Myocyte (in vitro differentiated cells): ENCODE measurements at places on chromosomes 12 and 14.

- DNase-seq: no peak
Observed at GRCh38 chr12:57817261-57817989, 1.1 kb downstream of the AVIL start.

- DNase-seq: peak; percentile 76
Observed at GRCh38 chr12:9064201-9064814, 51.4 kb downstream of the A2M start.

DNA sequence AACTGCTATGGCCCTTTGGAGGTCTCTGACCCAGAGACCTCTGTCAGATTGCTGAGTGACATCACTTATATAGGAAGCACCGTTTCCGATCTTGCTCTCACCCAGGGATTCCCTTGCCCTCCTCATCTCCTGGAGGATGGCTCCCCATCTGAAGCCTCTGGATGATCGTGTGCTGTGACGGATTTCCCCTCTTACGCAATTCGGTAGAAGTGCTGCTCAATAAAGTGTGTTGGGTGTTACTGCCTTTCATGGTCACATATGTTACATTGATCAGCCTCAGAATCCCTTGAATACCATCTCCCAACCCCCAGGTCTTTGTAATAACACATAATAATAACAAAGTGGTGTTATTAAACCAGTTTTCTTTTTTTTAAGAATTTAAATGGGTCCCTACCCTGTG lies 107.3 kb upstream of the CLEC14A start:
- no peak for DNase-seq

DNA sequence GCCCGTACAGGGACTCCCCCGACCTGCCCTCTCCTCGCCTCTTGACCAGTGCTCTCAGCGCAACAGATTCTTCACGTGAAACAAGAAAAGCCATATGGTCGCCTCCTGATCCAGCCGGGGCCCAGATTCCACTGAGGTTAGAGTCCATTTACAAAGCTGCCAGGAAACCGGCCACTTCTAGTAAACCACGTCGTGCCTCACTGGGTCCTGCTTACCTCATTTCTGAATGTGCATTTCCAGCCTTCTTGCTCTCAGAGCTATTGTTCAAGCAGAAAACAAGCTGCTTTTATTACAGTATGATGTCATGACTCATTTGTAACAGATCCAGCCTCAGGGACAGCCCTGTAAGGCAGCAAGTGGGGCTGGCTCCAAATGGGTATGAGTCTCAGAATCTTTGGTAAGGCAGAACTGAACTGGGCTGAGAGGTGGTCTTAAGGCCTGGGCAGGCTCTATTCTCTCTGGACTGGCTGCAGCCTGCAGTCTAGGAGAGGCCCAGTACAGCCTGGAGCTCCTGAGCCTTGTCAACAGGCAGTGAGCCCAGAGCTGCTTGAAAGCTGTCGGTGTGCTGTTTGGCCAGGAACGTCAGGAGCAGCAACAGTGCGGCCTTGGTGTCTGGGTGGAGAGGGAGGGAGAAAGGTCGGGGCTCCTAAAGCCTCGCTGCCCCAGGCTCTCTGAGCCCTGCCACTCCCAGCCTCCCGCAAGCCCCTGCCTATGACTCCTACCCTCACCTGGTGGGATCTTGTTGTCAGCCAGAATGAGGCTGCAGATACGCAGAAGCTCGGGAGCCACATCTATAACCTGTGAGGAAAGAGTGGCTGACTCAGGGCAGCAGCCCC lies 8.3 kb downstream of the REC8 start:
- peak; percentile 78 for DNase-seq

DNA sequence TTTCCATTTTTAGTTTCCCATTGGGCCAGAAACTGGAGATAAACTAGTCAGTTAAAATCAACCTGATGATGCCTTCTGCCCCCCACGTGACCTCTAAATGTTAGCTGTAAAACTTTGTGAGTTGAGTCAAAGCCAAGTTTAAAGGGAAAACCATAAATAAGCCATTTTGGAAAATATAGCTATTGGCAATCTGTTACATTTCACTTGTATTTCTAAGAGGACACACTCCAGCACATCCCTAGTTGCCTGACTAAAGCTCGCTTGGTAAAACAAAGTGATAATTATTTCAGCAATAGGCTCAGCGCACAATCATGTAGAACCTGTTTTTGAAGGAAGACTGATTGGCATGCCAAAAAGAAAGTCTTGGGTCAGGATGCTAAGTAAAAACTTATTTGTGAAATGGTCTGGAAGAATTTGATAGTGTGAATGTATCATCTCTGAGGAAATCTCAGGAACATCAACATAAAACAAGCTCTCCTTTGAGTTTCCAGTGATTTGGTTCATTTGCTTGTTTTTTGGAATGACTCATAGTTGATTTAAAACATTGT lies 49.2 kb upstream of the AEBP2 start:
- no peak for DNase-seq

DNA sequence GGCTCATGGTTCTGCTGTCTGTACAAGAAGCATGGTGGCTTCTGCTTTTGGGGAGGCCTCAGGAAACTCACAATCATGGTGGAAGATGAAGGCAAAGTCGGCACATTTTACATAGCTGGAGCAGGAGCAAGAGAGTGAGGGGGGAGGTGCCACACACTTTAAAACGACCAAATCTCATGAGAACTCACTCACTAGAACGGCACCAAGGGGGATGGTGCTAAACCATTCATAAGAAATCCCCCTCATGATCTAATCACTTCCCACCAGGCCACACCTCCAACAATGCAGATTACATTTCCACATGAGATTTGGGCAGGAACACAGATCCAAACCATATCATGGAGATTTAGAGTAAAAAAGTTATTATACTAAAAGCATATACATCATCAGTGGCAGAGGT lies 13.6 kb upstream of the LEMD3 start:
- DNase-seq: no peak

DNA sequence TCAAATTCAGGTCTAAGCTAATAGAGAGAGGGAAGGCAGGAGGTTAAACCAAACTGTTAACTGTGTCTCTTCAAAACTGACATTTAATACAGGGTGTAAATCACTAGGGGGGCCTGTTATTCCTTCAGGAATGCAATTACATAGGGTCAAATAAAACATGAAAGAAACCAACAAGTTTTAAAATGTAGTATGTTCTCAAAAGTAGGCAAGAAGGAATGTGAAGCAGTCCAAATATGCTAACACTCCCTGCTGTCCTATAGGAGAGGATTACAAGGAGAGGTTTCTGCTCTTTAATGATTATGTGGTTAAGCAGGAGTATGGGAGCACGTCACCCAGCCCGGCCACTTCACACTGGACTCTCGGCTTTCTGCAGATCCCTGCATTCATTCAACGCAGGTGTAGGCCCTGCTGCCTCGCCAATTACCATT lies 42.5 kb upstream of the BMP4 start:
- peak; percentile 28 for DNase-seq

DNA sequence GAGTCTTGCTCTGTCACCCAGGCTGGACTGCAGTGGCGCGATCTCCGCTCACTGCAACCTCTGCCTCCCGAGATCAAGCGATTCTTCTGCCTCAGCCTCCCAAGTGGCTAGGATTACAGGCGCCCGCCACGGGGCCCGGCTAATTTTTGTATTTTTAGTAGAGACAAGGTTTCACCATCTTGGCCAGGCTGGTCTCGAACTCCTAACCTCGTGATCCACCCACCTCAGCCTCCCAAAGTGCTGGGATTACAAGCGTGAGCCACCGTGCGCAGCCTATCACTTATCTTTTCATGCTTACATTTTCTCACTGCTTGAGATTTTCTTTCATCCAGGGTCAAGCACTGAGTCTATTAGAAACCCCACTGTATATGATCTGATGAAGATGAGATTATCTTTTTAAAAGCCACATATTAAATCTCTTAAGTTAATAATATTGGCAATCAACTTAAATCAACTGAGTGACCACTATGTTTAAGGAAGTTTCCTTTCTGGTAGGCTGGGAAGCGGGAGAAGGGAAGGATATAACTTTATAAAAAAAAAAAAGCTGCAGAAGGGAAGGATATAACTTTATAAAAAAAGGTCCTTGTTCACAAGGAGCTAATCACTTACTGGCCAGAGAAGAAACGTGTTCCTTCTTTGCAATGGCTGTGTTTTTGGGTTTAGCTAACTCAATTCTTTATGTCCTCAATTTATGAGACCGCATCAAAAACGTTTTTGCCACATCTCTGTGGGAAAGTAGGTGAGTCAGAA lies 1.3 kb upstream of the MDM2 start:
- no peak for DNase-seq

- DNase-seq: peak; percentile 89
Observed at GRCh38 chr12:62866451-62867082, 68.4 kb downstream of the PPM1H start.

- DNase-seq: no peak
Observed at GRCh38 chr14:25658988-25659387, 609.0 kb upstream of the STXBP6 start.

DNA sequence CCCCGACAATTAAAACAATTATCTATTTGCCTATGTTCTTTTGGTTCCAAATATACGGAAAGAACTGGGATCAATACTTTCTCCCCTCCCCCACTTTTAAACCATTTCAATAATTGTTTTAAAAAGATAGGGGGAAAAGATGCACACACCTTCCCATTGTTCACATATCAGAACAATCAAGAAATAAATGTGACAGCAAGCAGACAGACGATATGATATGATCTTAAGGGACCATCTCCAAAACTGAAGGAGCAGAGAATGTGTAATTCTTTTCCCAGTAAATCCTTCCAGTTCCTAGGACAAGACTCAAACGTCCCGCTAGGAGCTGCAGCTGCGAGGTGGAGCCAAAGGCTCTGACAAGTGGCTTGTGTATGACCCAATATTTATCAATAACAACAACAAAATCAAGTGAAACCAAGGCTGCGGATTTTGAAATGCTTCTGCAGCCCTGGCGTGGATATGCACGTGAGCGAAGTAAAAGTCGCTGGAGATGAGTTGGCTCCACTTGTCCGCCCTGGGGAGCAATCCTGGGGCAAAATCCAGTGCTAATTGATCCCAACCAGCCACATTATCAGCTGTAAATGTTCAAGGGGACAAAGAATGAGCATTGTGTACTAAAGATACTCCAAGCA lies 8.2 kb upstream of the FOXG1 start:
- no peak for DNase-seq

GRCh38 chr12:106135781-106136180 lies 3.0 kb downstream of the NUAK1 start:
- DNase-seq: no peak

- no peak for DNase-seq
Observed at GRCh38 chr12:76318773-76319594, 29.2 kb downstream of the BBS10 start.

- no peak for DNase-seq
Observed at GRCh38 chr14:63647696-63648410, 6.2 kb upstream of the WDR89 start.

DNA sequence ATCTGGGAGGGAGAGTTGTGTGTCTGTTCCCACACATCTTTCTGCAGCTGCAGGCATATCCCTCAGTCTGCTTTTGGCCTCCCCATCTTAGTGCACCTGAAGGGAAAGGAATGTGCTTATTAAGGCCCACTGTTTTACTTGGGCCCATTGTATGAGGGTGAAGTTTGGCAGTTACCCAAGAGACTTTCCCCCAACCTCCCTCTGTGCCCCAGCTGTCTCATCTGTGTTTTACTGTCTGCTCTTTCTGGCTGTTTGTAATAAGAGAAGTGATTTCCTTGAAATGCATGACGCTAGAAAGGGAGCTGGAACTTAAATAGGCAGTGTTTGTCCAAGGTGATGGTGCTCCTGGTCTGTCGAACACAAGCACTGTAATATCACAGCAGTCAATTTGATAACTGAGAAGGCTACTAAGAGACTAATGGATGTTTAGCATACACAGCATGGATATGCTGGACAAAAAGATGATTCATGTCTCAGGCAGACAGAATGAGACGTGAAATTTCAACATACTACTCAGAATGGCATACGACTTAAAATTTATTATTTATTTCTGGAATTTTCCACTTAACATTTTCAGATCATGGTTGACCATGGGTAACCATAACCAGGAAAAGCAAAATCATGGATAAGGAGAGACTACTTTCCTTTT lies 43.6 kb downstream of the FSCB start:
- DNase-seq: no peak

DNA sequence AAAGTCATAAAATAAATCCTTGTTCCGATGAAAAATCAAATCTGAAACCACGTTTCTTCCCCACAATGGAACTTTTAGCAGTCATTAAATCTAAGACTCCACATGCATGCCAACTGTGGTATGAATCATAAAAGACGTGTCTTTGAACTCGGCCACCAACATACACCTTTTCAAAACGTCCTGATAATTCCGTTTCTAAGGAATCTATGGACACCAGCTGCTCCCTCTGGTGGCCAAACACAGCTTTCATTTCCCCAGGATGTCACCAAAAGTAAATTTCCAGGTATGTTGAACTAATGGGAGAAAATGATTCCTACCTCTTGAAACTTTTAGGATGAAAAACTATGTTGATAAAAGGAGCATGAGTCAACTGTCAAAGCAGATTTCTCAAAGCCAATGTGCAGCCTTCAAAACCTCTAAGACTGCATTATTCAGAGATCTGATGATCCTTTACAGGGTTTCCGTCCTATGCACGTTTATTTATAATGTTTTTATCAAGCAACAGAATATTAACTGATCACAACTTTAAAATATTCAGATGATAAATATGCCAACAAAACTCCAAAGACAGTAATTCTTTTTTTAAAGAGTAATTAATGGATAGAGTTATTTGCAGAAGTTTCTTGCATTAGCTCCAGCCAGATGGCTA lies 96.2 kb downstream of the CIT start:
- DNase-seq: peak; percentile 52

GRCh38 chr12:85281636-85282312 lies 1.8 kb downstream of the ALX1 start:
- no peak for DNase-seq

DNA sequence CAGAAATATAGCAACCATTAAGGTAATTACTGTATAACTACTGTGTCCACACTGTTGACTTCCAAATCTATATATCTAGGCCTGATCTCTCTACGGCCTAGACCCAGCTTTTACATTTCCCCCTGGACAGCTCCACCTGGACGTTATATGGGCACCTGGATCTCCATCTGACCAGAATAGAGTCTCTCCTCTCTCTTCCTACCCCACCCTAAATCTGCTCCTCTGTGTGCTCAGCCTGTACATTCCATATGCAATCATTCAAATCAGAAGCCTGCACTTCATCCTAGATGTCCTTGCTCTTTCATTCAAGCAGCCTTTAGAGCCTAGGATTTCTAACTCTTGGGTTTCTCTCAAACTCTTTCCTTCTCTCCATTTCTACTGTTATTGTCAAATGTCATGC lies 255.0 kb downstream of the PAX9 start:
- DNase-seq: no peak

- DNase-seq: no peak
Observed at GRCh38 chr12:114294303-114294685, 111.7 kb downstream of the TBX5 start.

- DNase-seq: no peak
Observed at GRCh38 chr14:77439861-77440260, 16.5 kb upstream of the NOXRED1 start.

DNA sequence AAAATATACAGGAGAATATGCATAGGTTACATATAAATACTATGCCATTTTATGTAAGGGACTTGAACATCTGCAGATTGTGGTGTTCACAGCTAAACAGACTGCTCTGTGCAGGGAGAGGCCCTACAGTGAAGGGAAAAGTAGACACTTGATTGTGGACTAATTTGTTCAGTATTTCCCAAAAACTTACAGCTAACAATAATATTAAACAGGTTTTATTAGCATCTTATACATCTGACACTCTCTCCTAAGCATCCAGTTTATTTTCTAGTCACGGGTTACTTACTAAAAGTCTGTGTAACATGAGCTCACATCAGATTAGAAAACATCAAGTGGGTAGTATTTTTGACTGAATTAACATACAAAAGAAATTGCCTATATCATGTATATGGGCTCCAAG lies 53.3 kb upstream of the OR5AU1 start:
- DNase-seq: no peak

- DNase-seq: peak; percentile 33
Observed at GRCh38 chr12:9043766-9044165, 54.4 kb downstream of the KLRG1 start.

GRCh38 chr12:98485792-98486340 lies 29.5 kb upstream of the TMPO start:
- no peak for DNase-seq
